Left lung (tissue), 14 donors: ENCODE measurements at places on chromosomes 2 and 18. TPM values are rescaled to one million over a fixed set of nuclear protein-coding genes. Genes with fewer than 3 reads are reported as not detected.

GRCh38 chr2:11344956-11345677 is 681 bp upstream of the ROCK2 start:
- peak; percentile 75 for DNase-seq
- no peaks in the 10 kb centered on the region for H3K36me3 ChIP-seq
- peak overlapping the region; percentile 97 for H3K27ac ChIP-seq
- no peaks in the 10 kb centered on the region for H3K27me3 ChIP-seq
- peaks cover 50% of the 10 kb centered on the region for H3K4me1 ChIP-seq

- no peak for DNase-seq
- no peak overlapping the region for H3K4me3 ChIP-seq
- H3K27ac ChIP-seq, result no peak overlapping the region
- H3K27me3 ChIP-seq, result no peaks in the 10 kb centered on the region
These were observed 180.9 kb upstream of the ACVR2A start for GRCh38 chr2:147663962-147664361.

SCN7A gene
- 24.6 TPM for total RNA-seq

- no peak for DNase-seq
- H3K4me3 ChIP-seq, result no peak overlapping the region
- H3K27ac ChIP-seq, result no peak overlapping the region
- no peaks in the 10 kb centered on the region for H3K27me3 ChIP-seq
These were observed 149.0 kb downstream of the DSEL start for GRCh38 chr18:67367540-67367939.

GRCh38 chr2:145813481-145813880 is 1293.6 kb upstream of the ZEB2 start:
- H3K36me3 ChIP-seq, result no peaks in the 10 kb centered on the region
- no peak overlapping the region for H3K27ac ChIP-seq
- H3K4me1 ChIP-seq, result peaks cover 4% of the 10 kb centered on the region
- H3K4me3 ChIP-seq, result no peak overlapping the region
- H3K27me3 ChIP-seq, result no peaks in the 10 kb centered on the region

GRCh38 chr2:230335864-230336506 is 9.0 kb downstream of the SP140L start:
- no peaks in the 10 kb centered on the region for H3K4me1 ChIP-seq
- no peak for DNase-seq
- H3K36me3 ChIP-seq, result no peaks in the 10 kb centered on the region
- H3K27ac ChIP-seq, result no peak overlapping the region
- H3K4me3 ChIP-seq, result no peak overlapping the region

DNA sequence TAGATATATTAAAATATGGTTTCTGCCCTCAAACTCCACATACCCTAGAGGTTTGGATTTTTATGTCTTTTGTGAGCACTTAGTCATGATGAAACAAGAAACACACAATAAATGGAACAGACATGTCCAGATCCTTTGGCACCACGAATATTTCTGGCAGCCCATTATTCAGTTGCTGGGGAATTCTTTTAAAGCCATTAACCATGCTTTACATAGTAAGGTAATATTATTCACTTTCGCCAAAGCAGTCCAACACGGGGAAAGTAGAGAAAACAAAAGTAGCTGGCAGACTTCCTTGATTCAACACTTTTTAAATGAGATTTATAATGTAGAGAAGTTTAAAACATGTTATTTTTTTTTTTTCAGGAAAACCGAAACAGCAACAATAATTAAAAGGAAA is 235.4 kb downstream of the PIEZO2 start:
- no peaks in the 10 kb centered on the region for H3K4me1 ChIP-seq
- no peaks in the 10 kb centered on the region for H3K27me3 ChIP-seq
- no peak overlapping the region for H3K4me3 ChIP-seq
- no peaks in the 10 kb centered on the region for H3K36me3 ChIP-seq

- H3K27me3 ChIP-seq, result no peaks in the 10 kb centered on the region
- no peak for DNase-seq
- no peak overlapping the region for H3K27ac ChIP-seq
- H3K4me3 ChIP-seq, result no peak overlapping the region
- no peaks in the 10 kb centered on the region for H3K4me1 ChIP-seq
These were observed 45.4 kb downstream of the RABL2A start for GRCh38 chr2:113672326-113672932.

SRD5A2 gene
- total RNA-seq, result 0.99 TPM

DNA sequence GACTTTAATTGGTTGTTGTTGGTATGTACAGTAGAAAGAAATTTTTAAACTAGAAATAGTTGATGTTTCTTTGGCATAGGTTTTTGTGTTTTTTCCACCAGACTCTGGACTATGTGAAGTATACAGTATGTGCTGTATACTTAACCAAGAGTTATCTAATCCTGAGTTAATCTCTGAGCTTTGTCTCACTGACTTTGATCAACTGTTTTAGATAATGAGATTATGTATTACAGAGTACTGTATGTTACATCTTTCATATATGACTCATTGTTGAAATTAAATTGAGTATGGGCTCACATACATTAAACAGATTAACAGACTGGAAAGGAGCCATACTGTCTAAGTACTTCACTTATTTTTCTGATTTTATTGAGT is 38.0 kb downstream of the ACTR2 start:
- no peak overlapping the region for H3K4me3 ChIP-seq
- H3K27ac ChIP-seq, result no peak overlapping the region
- no peaks in the 10 kb centered on the region for H3K27me3 ChIP-seq

GRCh38 chr2:166565501-166565900 is 71.5 kb upstream of the SCN7A start:
- no peaks in the 10 kb centered on the region for H3K36me3 ChIP-seq
- H3K4me1 ChIP-seq, result no peaks in the 10 kb centered on the region
- H3K4me3 ChIP-seq, result no peak overlapping the region

HTR2B gene
- total RNA-seq, result 1.1 TPM
